ENCODE measurements at places on chromosomes 7 and 10. TPM values are rescaled to one million over a fixed set of nuclear protein-coding genes. Genes with fewer than 3 reads are reported as not detected.

DNA sequence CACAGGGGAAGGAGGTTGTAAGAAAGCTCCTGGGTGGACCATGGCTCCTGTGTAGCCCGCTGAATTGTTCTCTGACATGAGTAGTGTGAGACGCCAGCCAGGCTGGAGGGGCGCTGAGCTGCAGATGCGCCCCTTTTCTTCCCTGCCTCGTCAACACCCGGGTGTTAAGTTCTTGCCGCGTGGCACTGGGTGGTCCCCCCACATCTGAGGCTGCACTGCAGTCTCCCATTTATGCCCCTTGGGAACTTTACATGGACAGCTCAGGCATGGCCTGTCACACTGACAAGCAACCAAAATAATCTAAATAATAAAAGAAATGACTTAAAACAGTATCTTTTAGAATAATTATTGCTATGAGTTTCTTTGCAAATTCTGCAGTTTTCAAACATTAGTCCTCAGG, 34.6 kb upstream of the HSPA12A start:
- DNase-seq: no peak
- no peaks in the 10 kb centered on the region for H3K36me3 ChIP-seq

DIP2C gene
- 34.2 TPM for total RNA-seq

DNA sequence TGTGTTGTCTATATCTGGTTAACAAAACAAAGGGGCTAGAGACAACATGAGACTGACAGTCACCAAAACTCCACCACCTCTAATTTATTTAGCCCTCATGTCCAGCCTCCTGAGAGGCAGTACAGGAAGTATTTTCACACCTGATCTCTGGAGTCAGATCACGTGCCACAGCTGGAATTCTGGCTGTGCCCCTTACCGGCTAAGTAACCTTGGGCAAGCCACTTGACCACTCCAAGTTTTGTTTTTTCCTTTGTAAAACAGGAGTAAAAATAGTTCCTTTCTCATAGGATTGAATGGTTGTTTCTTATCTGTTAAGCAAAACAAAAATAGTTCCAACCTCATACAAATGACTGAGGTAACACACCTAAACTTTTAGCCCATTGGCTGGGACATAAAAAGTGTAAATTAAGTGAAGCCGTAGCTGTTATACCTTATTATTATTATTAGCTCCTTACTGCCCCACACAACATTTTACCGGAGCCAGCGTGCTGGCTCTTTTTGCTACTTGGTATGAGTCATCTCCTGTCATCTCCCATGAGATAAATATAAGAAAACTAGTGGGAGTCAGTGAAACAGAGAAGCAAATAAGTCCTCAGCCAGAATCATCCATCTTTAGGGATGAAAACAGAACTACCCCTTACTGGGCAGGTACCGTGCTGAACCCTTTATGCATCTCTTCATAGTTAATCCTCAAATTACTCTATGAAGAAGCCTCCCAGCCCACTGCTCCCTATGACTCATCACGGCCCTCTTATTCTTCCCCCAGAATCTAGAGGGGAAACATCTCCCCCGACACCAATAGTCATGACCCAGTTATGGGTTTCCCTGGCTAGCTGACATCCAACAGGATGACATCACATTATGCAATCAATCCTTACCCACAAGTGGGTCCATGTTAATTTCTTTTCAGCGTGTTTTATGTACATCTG, 44.9 kb downstream of the PPP1R3C start:
- peak; percentile 61 for DNase-seq
- H3K4me1 ChIP-seq: peaks cover 67% of the 10 kb centered on the region
- H3K36me3 ChIP-seq: no peaks in the 10 kb centered on the region
- no peaks in the 10 kb centered on the region for H3K27me3 ChIP-seq

ANKRD7 gene
- total RNA-seq: not detected

PALD1 gene
- total RNA-seq: 1.4 TPM

GRCh38 chr7:86477343-86477935, 166.3 kb upstream of the GRM3 start:
- no peaks in the 10 kb centered on the region for H3K27me3 ChIP-seq
- no peak for DNase-seq
- no peaks in the 10 kb centered on the region for H3K4me1 ChIP-seq
- no peaks in the 10 kb centered on the region for H3K36me3 ChIP-seq

Data from gastrocnemius medialis (tissue), 4 donors.